ENCODE measurements at places on chromosomes 6 and 20.

DNA sequence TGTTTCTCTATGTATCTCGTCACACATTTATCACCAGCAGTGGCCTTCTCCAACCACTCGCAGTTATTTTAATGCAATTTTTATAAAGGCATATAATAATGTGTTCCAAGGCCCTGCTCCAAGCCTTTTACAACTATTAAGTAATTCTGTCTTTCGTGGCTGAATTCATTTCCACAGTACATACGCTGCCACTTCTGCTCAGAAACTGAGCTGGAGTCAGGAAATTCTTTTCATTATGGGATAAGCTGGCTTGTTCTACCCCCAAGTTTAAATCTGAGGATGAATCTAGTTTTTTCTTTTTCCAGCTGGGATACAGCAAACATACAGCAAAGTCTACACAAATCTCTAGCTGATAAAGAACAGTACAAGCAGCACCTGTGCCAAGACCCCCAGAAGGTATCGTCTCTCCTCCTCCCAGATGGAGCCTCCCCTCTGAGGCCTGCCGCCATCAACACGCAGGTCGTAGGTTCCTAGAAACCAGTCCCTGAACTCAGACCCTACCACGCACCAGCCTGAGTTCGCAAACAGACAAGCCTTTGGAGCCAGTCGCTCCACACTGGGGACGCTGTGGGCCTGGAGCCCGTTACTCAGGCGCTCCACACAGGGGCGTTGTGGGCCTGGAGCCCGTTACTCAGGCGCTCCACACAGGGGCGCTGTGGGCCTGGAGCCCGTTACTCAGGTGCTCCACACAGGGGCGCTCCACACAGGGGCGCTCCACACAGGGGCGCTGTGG, 263.5 kb downstream of the THBS2 start:
- DNase-seq = no peak

DNA sequence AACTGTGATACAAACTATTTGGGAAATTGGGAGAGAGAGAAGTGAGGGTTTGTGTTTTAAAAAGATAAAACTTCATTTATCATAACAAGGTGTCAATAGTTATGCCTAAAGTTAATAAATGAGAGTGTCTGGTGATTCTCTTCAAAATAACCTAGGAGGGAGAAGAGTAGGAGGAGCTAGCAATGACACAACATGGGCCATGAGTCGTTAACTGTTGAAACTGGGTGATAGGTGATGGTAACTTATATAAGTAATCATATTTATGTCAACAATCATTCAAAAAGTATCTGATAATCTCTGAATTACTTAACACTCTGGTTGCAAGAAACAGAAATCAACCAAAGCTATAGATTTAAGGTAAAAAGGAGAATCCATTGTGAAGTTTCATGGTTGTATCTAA, 46.8 kb upstream of the INSM1 start:
- no peak for DNase-seq

DNA sequence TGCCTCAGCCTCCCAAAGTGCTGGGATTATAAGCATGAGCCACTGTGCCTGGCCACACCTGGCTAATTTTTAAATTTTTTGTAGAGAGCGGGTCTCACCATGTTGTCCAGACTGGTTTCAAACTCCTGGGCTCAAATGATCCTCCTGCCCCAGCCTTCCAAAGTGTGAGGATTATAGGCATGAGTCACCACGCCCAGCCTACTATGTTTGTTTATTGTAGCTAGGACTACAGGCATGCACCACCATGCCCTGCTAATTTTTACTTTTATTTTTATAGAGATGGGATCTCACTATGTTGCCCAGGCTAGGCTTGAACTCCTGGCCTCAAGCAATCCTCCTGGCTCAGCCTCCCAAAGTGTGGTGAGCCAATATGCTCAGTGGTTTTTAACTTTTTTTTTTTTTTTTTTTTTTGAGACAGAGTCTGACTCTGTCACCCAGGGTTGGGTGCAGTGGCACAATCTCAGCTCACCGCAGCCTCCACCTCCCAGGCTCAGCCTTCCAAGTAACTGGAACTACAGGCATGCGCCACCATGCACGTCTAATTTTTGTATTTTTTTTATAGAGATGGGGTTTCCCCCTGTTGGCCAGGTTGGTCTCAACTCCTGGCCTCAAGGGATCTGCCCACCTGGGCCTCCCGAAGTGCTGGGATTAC, 12.0 kb upstream of the DDX43 start:
- no peak for DNase-seq

- peak; percentile 77 for DNase-seq
Observed at GRCh38 chr20:46308258-46309157, at the start of gene CDH22. TSS of gene CDH22 (minus strand) at chr20:46308498. CDS start at chr20:46251294, 57,204 bp downstream.

GRCh38 chr6:48101290-48101689, 9.7 kb downstream of the PTCHD4 start:
- no peak for DNase-seq

DNA sequence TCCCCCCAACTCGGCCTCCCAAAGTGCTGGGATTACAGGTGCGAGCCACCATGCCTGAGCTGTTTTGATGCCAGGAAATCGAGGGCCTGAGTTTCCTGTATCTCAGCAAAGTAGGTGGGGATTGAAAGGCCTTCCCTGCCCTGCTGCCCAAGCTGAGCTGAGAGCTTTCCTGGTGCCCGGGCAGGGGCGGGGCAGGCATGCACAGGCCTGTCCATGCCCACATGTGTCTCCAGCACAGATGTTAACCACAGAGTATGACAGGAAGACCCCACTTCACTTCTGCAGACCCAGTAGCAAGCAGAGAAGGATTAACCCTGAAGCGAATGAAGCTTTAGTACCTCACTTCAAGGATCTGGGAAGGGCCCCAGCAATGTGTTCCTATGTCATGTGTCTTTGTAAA, 66.0 kb downstream of the GPR6 start:
- DNase-seq = no peak

DNA sequence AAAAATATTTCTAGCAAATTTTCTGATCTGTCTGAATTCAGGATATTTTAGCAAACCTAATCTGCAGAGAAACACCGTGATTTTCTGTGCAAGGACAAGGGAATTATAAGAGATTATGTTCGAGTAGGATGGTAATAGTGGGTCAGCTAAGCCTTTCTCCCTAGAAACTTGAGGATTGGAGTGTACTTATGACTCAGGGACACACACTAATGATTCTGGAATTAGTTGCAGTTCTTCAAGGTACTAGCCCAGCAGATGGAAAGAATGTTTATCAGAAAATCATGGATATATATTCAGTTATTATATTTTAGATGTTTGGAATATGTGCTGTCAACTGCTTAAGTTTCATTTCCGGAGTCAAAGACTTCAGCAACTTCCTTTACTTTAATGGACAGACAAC, 177.1 kb upstream of the MAP3K7 start:
- DNase-seq = no peak

- no peak for DNase-seq
Observed at GRCh38 chr20:52497731-52498130, 306.2 kb upstream of the ZFP64 start.

- no peak for DNase-seq
Observed at GRCh38 chr6:158708239-158708638, 58.4 kb downstream of the SYTL3 start.

DNA sequence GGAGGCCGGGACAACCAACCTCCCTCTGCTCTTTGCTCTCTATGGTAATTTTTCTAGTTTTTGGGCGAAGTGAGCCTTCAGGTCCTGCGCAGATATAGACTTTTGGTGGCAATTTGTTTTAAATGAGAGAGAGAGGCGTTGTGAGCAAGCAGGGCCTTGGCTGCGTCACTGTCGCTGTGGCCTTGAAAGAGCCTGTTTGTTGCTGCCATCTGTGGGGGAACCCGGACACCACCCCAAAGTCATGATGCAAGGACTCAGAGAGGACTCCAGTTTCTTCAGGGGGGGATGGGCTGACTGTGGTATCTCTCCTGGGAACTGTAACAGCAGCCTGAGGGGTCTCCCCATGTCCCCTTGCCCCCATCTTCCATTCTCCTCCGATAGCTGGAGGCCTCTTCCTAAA, 462.7 kb upstream of the SULF2 start:
- no peak for DNase-seq

GRCh38 chr6:34657037-34657306, 39.6 kb downstream of the ILRUN start:
- DNase-seq = no peak

DNA sequence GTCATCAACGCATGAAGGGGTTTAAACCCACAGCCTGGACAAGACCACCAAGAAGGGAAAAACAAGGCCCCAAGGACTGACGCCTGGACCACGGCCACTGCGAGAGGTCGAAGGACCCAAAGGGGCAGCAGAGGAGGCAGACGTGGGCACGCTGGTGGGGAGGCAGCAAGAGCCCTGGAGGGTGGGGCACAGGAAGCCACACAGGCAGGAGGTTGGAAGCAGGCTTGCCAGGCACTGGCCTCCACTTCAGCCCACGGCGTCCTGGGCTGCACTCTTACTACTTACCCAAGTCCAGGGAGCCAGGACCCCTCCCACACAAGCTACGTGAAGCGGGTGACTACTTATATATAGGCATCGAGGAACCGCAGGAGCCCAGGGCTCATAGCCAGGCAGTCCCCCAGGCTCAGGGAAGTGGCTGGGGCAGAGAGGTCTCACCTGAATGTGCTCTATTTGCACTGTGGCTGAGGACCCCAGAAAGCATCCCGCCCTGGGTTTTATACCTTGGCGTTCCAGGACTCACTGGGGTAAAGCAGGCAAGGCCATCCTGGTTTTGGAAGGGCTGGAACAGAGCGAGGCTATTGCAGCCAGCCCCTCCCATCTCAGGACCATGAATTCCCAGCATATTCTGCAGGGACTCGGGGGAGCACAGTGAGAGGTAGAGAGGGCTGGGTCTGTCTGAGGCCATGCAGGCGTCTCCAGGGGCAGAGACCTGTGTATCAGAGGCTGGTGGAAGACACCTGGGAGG, 113.8 kb upstream of the AFDN start:
- peak; percentile 27 for DNase-seq

DNA sequence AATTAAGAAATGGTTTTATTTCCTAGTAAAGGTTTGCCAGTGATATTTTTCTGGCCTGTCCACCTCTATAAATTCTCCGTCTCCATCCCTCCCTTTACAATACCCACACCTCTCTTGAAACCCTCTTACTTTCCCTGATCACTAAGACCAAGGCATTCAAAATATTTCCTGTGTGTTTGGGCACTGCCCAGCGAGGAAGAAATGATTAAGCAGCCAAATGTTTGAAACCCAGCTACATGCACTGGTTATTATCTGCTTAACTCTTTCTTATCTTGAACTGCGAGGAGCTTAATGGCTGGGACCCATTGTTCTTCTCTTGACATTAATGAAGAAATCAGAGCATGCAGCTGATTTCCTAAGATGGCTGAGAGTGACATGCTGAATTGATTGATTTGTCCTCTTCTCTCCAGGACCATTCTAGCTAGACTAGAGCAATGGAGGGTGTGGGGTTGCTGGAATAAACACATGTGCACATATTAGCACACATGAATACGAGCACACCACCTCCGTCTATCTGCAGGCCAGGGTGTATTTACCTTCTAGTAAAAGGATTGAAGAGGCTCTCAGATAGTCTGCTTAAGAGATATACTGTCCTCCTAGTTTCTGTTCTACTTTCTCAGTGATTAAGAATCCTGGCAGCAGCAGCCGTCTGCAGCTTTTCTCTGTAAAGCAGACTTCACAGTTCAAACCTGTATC, 46.1 kb upstream of the PRDM1 start:
- DNase-seq = no peak

GRCh38 chr6:168380956-168381605, 59.9 kb upstream of the SMOC2 start:
- DNase-seq = no peak

- no peak for DNase-seq
Observed at GRCh38 chr6:145531032-145531431, 204.3 kb downstream of the EPM2A start.

DNA sequence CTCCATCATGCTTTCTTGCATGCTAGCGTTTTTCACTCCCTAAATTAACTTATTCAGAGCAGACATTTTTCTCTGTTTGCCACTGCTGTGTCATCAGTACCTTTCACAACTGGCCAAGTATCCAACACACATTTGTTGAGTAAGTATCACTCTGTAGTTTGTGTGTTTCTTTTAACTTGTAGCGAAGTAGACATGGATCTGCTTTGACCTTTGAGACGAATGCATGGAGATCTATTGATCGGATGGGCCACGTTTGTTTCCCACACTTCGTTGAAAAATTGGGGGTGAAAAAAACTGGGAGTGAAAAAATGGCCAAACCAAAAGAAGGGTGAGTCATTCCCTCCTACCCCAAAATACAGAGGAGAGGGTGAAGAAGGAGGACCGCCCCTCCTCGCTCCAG, 12.9 kb upstream of the SLC9A8 start:
- no peak for DNase-seq

GRCh38 chr6:138719011-138719635, 54.4 kb upstream of the CCDC28A start:
- DNase-seq = no peak

- no peak for DNase-seq
Observed at GRCh38 chr20:35771367-35771688, 487 bp upstream of the PHF20 start.

DNA sequence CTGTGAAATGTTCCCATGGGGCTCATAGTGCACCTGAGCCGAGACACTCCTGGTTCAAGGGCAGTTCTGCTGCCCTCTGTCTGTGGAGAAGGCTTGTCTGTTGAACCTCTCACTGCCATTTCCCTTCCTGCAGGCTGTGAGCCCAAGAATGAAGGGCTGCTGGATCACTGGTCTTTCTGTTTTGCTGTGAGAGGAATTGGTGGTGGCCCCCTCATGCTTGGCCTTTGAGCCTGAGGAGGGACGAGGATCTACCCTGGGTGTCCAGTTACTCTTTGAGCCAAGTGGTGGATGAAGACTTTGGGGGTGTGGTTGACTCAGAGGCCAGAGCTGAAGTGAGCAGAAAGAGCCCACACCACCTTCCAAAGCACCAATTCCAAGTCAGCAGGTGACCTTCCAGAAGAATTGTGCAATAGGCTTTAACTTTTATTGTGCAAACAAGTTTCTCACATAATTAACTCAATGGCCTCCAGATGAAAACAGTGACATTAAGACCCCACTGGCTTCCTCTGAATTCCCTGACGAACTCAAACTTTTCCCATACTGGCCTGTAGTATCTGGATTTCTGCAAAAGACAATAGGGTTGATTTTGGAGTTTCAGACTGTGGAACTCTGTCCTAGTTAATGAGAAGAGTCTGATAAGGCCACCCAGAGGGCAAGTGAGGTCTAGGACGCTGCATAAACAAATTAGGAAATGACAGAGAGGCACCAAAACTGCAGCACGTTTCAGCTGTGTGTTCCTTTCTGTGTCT, 101.5 kb downstream of the PHACTR3 start:
- no peak for DNase-seq

DNA sequence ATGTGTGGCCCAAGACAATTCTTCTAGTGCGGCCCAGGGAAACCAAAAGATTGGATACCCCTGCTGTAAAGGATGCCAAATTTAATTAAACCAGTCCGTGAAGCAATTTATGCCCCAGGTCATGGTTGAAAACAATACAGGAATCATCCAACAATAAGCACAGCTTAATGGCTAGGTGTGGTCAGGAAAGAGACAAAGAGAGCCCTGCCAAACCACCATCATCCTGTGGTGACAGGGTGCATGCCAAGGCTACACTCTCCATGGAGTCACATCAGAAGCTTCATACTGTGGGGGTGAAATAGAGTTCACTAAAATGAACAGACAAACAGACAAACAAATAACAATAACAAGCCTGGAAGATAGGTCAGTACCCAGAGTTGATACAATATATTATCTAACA, 62.7 kb downstream of the DZANK1 start:
- no peak for DNase-seq

GRCh38 chr6:48404927-48405326, 293.9 kb upstream of the PTCHD4 start:
- DNase-seq = no peak

All from head of caudate nucleus (tissue), 42 donors.